ENCODE measurements at places on chromosomes 3 and 15.

GRCh38 chr15:55770806-55771205, 27.9 kb upstream of the PRTG start:
- no peak overlapping the region for H3K27ac ChIP-seq
- H3K4me3 ChIP-seq, result no peak overlapping the region
- no peaks in the 10 kb centered on the region for H3K36me3 ChIP-seq
- DNase-seq, result no peak

- peak; percentile 81 for DNase-seq
- H3K36me3 ChIP-seq, result no peaks in the 10 kb centered on the region
- H3K4me1 ChIP-seq, result peaks cover 9% of the 10 kb centered on the region
- H3K27me3 ChIP-seq, result no peaks in the 10 kb centered on the region
- H3K27ac ChIP-seq, result no peak overlapping the region
- no peak overlapping the region for H3K4me3 ChIP-seq
Observed at GRCh38 chr3:138921316-138922292, 25.3 kb downstream of the FOXL2 start.

- no peak overlapping the region for H3K27ac ChIP-seq
- no peaks in the 10 kb centered on the region for H3K4me1 ChIP-seq
- H3K27me3 ChIP-seq, result no peaks in the 10 kb centered on the region
- H3K36me3 ChIP-seq, result no peaks in the 10 kb centered on the region
- no peak overlapping the region for H3K4me3 ChIP-seq
Observed at GRCh38 chr15:32091505-32092380, 61.4 kb downstream of the CHRNA7 start.

DNA sequence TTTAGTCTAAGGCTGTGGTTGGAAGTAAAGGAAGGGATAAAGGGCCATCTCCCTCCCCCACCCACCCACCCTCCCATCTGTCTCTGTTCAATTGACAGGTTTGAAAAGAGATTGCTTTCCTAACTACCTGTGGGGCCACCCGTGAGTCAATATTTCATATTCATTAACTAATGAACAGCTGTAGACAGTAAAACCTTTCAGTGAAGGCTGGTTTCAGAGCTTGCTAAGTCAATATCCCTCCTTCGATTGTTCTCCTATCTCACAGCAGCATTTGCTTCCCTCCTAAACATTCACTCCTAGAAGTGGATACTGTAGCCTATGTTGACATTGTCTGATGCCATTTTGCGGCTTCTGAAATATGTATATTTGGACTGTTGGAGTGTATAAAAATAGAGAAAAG, 85.9 kb upstream of the SYNPR start:
- H3K27ac ChIP-seq, result no peak overlapping the region
- H3K4me3 ChIP-seq, result no peak overlapping the region
- no peaks in the 10 kb centered on the region for H3K27me3 ChIP-seq

DNA sequence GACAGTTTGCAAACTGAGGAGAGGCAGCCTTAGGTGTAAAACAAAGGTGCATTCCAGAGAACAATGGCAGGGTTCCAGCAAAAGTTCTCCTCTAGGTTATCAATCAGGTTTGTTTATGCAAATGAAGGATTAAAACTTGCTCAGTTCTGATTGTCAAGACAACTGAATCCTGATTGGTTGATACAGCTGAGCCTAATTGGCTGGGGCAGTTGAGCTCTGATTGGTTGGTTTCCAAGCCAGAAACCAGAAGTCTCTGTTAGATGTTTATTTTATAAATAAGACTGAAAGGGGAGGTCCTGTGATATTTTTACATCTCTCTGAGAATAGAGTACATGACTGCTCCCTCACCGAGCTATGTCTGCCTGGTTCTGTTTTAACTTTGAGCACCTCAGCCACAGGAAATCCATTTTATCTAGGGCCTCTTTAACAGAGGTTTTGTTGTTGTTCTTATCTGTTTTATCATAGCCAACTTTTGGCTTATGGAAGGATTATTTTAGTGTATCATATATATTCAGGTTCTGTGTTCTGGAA, 37.8 kb downstream of the PPM1L start:
- no peak overlapping the region for H3K4me3 ChIP-seq
- no peaks in the 10 kb centered on the region for H3K36me3 ChIP-seq
- H3K27ac ChIP-seq, result no peak overlapping the region
- DNase-seq, result no peak
- H3K4me1 ChIP-seq, result no peaks in the 10 kb centered on the region

DNA sequence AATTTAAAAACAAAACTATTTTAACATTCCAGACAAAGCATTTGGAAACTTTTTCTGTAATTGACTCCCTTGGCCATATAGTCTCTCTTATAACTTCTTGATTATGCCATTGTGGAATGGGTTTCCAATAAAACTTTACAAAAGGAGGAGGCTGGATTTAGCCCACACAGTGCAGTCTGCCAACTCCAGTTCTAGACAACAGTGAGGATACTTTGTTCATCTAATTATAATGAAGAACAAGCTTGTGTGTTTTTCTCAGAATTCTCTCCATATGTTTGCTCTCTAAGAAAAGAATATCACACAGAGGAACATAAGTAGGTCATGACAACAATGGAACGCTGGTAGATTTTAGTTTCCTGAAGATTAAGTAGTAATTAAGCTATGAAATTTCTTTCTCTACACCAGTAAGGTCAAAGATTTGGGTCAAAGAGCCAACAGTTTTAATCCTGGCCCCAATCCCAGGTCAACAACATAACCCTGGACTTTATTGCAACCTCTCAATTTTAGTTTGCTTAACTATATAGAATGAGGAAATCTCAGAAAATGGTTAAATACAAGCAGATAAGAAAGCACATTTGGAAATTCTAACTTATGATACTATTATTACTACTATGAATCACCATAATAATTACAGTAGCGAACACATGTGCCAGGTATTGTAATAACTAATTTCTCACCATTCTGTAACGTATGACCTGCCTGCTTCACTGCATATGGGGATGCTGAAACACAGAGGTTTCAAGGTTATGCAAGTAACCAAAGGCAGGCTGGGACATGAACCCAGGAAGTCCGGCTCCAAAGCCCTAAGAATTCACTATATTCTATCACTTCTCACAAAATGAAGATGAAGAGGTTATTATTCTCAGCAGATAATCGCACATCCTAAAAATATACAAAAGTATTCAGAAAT, 65.7 kb downstream of the TJP1 start:
- H3K4me1 ChIP-seq, result 0 out of 2 replicates have a peak, but pooled peaks cover 1% of the 10 kb centered on the region
- H3K4me3 ChIP-seq, result no peak overlapping the region
- H3K27me3 ChIP-seq, result no peaks in the 10 kb centered on the region
- peaks cover 20% of the 10 kb centered on the region for H3K36me3 ChIP-seq
- DNase-seq, result no peak
- H3K27ac ChIP-seq, result no peak overlapping the region

DNA sequence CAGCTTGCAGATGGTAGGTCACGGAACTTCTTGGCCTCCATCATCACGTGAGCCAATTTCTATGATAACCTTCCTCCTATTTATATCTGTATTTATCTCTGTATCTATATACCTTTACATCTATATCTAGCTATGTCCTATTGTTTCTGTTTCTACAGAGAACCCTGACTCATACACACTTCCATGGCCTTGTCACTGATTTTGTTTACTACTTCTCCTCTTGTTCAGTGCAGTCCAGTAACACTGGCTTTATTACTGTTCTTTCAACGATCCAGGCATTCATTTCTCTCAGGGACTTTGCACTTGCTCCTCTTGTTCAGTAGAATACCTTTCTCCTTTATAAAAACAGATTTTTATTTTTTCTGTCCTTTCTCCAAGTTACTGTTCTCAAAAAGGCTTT, 937.0 kb upstream of the ALCAM start:
- no peaks in the 10 kb centered on the region for H3K36me3 ChIP-seq
- no peaks in the 10 kb centered on the region for H3K27me3 ChIP-seq
- H3K4me3 ChIP-seq, result no peak overlapping the region
- H3K4me1 ChIP-seq, result no peaks in the 10 kb centered on the region
- H3K27ac ChIP-seq, result no peak overlapping the region
- DNase-seq, result no peak

DNA sequence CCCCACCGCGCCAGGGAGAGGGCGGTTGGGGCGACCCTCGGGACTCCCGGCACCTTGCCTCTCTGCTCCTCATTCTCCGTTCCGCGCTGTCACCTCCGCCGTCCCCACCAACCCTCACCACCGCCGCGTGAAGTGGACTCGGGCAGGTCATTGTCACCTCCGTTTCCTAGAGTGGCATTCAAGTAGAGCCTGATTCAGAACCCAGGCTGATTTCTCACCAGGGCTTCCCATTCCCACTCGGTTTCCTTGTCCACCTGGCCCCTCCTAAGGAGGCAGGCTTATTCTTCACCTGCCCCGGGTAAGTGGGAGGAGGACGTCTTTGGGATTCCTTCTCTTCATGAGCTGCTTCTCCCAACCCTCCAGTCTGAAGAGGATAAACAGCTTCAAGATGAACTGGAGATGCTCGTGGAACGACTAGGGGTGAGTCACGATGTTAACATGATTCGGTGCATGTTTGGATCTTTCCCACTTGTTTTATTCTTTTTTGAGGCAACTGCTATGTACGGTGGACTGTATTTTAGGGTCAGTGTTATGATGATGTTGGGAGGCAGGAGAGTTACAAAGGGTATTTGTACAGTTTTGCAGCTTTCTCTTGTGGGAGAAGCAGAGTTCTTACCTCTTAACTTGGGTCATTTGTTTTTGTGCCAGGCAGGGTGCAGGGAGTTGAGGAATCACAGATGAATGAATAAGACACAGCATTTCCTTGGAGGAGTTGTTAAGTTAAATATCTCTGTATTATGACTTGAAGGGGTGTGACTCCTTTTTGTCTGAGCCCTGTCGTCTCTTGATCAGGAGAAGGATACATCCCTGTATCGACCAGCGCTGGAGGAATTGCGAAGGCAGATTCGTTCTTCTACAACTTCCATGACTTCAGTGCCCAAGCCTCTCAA, 692 bp downstream of the PSMD2 start:
- peaks cover 2% of the 10 kb centered on the region for H3K27me3 ChIP-seq
- peaks cover 2% of the 10 kb centered on the region for H3K4me1 ChIP-seq
- DNase-seq, result peak; percentile 73
- H3K27ac ChIP-seq, result peak overlapping the region; percentile 91

- H3K36me3 ChIP-seq, result peaks cover 6% of the 10 kb centered on the region
- no peak overlapping the region for H3K4me3 ChIP-seq
- H3K27ac ChIP-seq, result no peak overlapping the region
- DNase-seq, result peak; percentile 75
- H3K4me1 ChIP-seq, result peaks cover 12% of the 10 kb centered on the region
- H3K27me3 ChIP-seq, result no peaks in the 10 kb centered on the region
Observed at GRCh38 chr15:68312701-68313204, 35.2 kb downstream of the FEM1B start.

DNA sequence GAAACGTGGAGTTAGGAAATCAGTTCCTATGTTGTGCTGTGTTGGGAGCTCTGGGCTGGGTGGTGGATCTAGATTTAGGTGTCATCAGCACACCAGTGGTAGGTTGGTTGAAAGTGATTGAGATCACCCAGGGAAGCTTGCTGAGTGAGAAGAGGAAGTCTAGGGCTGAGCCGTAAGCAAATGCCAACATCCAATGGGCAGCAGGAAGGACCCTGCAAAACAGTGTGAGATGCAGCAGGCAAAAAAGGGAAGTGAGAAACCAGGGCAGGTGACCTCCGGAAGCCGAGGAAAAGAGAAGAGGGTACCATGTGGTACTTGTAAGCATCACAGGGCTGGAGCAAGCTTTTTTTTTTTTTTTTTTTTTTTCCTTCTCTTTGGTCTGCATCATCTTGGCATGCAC, 15.9 kb upstream of the COPG1 start:
- DNase-seq, result no peak
- H3K4me1 ChIP-seq, result peaks cover 13% of the 10 kb centered on the region
- H3K36me3 ChIP-seq, result no peaks in the 10 kb centered on the region
- H3K27ac ChIP-seq, result no peak overlapping the region

- H3K4me3 ChIP-seq, result no peak overlapping the region
- DNase-seq, result no peak
- H3K27ac ChIP-seq, result no peak overlapping the region
- H3K36me3 ChIP-seq, result no peaks in the 10 kb centered on the region
- H3K27me3 ChIP-seq, result no peaks in the 10 kb centered on the region
Observed at GRCh38 chr3:160126051-160126450, 99.2 kb upstream of the C3orf80 start.

DNA sequence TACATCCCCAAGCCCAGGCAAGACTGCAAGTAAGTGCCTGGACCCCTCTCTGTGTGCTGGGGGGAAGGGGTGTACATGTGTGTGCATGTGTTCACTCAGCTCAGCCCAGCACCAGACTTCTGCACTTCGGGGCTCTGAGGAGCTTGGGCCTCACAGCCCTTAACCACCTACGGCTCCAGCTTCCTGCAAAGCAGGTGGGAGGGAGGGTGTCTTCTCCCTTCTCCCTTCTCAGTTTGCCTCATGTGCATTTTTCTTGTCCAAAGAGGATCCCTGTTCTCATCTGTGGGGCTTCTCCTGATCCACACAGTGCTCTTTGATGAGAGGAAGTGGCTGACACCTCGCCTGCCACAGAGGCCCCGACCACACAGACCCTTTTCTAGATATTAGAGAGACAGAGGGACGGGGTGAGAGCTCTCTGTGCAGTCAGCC, 69.3 kb downstream of the MESD start:
- H3K36me3 ChIP-seq, result peaks cover 77% of the 10 kb centered on the region
- H3K27ac ChIP-seq, result no peak overlapping the region
- no peak for DNase-seq

DNA sequence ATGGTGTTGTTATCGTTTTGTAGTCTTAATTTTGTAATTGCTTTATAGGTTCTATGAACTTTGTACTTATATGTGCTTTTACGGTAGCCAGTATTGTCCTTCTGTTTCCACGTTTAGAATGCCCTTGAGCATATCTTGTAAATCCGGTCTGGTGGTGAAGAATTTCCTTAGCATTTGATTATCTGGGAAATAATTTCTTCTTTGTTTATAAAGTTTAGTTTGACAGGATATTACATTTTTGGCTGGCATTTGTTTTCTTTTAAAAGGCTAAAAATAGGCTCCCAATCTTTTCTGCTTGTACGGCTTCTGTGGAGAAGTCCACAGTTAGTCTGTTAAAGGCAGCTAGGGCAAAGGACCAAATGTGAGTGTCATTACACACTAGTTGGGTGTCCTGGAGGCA, 36.7 kb downstream of the SPESP1 start:
- no peak overlapping the region for H3K4me3 ChIP-seq
- no peaks in the 10 kb centered on the region for H3K36me3 ChIP-seq
- H3K4me1 ChIP-seq, result no peaks in the 10 kb centered on the region
- H3K27me3 ChIP-seq, result peaks cover 2% of the 10 kb centered on the region
- H3K27ac ChIP-seq, result no peak overlapping the region

GRCh38 chr3:133428552-133428951, 28.7 kb downstream of the BFSP2 start:
- no peak for DNase-seq
- H3K4me3 ChIP-seq, result no peak overlapping the region
- H3K27me3 ChIP-seq, result peaks cover 1% of the 10 kb centered on the region
- H3K4me1 ChIP-seq, result peaks cover 2% of the 10 kb centered on the region

- H3K27me3 ChIP-seq, result no peaks in the 10 kb centered on the region
- DNase-seq, result peak; percentile 66
- H3K4me1 ChIP-seq, result peaks cover 6% of the 10 kb centered on the region
- H3K4me3 ChIP-seq, result no peak overlapping the region
Observed at GRCh38 chr3:45677033-45677446, 12.2 kb upstream of the SACM1L start.

GRCh38 chr3:49104427-49105291, at the start of gene QARS1:
Gene QARS1 (minus strand): TSS chr3:49104757. CDS start chr3:49104733, 24 bp downstream.
- H3K4me3 ChIP-seq, result peak within 1 kb of the TSS; percentile 91
- H3K36me3 ChIP-seq, result peaks cover 48% of the 10 kb centered on the region
- DNase-seq, result peak; percentile 88
- peak within 1 kb of the TSS; percentile 93 for H3K27ac ChIP-seq
- peaks cover 9% of the 10 kb centered on the region for H3K4me1 ChIP-seq

All from IMR-90 (cell line).